Suppressor macrophage (primary cell): ENCODE measurements at places on chromosomes 3 and 15.

DNA sequence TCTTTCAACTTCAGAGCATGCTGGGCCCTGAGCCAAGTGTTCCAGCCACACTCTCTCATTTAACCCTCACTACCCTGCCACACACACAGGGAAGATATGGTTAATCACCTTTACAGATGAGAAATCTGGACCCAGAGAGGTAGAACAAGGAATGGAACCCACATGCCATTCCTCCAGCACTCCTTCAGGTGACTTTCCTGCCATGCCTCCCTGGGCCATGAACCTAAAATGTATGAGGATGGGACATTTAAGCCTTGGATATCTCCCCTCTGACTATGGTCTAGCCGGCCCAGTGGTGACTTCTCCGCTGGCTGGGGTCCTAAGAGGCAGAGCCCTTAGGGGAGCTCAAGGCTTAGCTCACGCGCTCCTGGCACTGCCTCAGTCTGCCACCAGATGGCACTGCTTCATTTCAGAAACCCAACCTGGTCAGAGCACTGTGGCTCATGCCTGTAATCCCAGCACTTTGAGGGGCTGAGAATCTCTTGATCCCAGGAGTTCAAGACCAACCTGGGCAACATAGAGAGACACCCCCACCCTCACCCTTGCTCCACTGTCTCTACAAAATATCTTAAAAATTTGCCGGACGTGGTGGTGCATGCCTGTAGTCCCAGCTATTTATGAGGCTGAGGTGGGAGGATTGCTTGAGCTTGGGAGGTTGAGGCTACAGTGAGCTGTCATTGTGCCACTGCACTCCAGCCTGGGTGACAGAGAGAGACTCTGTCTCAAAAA, 2.2 kb upstream of the DCAF1 start:
- peak; percentile 86 for DNase-seq

GRCh38 chr3:170057550-170057949, 19.8 kb downstream of the GPR160 start:
- DNase-seq: no peak

DNA sequence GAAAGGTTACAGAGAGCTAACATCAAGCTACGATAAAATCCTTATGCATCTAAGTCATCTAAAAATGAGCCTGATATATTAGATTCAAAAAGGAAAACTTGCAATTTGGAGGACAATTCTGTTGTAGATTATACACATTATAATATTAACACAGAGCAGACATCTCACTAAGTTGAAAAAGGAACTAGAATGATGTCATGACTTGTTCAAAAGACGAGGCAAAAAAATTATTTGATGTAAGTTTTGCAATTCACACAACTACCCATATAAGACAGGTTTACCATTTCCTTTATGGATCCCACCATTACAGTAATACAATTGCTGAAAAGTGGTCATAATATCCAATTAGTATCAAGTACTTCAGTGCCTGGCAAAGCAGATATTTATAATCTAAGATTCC, 15.9 kb downstream of the SATB1 start:
- peak; percentile 23 for DNase-seq

DNA sequence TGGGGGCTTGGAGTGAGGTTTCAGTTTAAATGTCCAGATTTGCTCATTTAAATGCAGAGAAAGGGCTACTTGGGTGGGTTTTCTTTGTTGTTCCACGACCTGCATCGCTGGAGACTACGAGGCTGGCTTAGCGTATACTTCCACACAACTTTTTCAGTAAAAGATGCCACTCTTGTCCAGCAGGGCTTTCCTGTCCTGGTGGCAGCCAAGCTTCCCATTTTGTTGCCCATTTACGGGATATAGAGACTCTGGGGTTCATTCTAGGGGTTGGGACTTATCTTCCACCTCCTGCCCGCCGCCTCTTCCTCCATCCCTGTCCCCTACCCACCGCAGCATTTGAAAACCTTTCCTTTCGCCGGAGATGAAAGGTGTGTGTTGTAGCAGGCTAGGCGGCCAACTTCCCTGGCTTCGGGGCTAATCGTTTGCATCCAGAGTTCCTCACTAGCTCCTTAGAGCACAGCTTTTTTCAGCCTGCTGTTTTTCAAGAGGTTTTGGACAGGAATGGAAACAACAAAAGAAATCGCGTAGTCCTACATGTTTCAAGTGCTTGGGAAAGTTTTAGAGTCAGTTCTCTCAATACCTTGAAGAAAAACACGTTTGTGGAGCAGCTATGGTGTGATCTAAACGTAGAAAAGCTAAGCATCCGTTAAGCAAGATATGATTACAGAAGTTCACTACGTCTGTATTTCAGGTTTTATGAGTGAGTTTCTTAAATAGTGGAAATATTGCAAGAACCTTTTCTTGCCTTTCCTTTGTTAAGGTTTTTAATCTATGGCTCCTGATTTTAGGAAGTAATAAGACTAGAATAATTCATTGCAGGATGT, 843 bp downstream of the CHRNA5 start:
- DNase-seq: peak; percentile 2

DNA sequence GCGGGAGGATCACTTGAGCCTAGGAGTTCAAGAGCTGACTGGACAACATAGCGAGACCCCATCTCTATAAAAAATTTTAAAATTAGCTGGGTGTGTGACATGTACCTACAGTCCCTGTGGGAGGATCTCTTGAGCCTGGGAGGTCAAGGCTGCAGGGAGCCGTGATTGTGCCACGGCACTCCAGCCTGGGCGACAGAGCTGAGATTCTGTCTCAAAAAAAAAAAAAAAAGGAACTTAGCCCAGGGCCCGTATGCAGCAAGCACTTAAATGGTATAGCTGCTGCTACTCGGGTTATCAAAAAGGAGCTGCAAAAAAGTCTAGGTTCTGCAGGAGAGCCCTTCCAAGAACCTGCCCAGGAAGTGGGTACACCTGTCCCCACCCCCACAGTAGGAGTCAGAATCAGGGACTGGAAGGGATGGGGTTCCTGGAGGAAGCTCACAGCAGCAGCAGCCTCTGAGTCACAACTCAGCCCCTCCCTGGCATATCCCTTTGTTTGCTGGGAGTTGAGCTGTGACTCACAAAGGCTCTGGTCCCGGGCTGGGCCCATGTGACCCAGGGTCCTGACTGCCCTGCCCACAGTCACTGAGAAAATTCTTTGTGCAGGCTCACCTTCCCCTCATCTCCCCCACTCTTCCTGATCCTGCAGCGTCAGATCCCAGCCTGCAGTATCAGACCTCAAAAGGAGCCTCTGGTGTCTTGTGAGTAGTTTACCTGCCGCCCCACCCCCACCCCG, at the start of gene SPATA12:
Gene SPATA12 (plus strand): TSS at position 576 of the 733 bp plus-strand sequence. CDS start 13,031 bp downstream, outside the sequence.
- peak; percentile 94 for DNase-seq
